ENCODE measurements at places on chromosomes 7 and 10.

DNA sequence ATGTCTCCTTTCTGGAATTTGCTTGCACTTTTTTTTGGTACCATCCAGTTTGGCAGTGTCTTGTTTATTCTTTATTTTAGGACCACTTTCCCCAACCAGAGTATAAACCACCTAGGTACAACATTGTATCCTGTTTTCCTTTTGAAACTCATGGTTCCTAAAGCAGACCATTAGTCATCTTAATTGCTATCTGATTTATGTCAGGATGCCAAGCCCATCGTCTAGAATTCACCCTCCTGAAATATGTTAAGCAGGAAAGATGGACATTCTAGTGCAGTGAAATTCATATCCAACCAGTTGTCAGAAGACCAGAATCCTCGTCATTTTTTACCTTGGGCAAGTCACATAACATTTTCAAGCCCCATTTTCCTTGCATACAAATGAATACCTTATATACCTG is 223.6 kb upstream of the KMT2E start:
- DNase-seq = no peak

- DNase-seq = no peak
Observed at GRCh38 chr10:49143249-49143648, 9.4 kb upstream of the FAM170B start.

DNA sequence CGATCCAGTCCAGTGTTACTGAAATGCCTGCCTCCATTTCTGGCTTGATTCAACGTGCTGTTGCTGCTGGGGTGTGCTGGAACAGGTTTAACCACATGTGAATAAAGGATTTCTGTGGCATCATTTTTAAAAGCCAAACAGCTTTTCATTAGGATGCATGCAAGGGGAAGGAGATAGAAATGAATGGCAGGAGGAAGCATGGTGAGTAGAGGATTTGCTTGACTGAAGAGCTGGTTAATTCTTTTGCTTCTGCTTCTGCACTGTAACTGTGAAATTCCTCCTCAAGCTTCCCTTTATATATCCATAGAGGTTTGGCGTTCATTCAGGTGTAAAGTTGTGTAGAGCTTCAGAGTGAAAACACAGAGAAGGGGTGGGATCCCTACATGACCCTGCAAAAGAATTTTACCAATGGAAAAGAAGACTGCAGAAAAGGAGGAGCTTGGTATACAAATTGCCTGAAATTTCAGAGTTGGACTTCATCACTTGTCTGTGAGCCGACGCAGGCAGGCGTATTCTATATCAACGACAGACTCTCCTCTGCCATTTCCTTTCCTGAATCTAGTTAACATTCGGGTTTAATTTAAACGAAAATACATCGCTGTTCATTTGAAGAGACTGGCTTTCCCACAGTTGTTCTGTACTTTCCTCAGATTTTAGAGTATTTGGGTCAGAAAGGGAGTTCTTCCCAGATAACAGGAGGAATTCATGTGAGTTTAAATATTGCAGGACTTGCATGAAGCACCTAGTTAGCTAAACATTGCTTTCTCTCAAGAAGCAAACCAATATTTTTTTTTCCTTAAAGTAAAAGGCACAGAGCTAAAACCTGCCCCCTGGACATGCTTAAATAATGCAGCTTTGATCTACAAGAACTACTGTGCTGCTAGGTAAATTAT is at the start of gene SOSTDC1:
Gene SOSTDC1 (minus strand): TSS at position 270 of the 893 bp plus-strand sequence. CDS start 70 bp downstream, at position 200.
- no peak for DNase-seq

GRCh38 chr10:70106958-70107791 is 25.4 kb downstream of the AIFM2 start:
- no peak for DNase-seq

DNA sequence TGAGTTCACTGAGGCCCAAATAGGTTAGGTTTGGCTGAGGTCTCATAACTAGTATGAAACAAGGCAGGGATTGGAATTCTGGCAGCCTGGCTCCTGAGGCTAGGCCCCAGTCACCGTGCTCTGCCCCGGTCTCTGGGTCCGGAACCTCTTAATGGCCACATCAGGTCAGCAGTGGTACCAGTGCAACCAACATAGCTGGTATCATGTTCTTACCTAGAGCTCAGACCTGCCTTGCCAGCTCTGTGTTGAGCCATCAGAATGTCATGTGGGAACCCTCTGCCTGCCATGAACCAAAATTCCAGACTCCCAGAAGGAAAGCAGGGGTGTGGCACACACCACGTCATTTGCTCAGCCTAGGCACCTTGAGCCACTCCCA is 56.5 kb downstream of the ZNF467 start:
- DNase-seq = no peak

GRCh38 chr7:4124556-4125477 is 557.3 kb upstream of the FOXK1 start:
- DNase-seq = no peak

- no peak for DNase-seq
Observed at GRCh38 chr10:21993360-21994001, 10.0 kb downstream of the DNAJC1 start.

DNA sequence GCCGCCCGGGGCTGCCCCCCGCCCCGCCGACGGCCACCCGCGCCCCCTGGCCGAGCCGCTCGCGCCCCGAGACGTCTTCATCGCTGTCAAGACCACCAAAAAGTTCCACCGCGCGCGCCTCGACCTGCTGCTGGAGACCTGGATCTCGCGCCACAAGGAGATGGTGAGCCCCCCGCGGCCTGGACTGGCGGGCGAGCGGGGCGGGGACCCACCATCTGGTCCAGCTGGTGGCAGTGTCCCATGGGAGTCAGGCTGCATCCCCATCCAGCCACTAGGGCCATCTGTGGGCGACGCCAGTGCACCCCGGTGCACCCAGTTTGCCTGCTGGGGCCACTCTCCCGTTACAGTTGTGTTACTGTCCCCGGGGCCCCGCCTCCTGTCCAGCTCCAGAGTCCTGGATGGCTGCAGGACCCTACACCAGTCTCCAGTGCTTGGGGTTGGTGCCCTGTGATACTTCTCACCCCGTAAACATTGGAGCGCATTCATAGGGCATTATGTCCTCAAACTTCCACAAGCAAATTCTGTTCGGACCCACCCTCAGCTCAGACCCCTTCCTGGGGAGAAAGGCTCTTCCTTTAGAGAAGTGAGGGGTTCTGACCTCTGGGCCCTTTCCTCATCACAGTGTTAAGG is 672 bp downstream of the LFNG start:
- DNase-seq = peak; percentile 27

- no peak for DNase-seq
Observed at GRCh38 chr7:47028284-47028683, 553.6 kb downstream of the TNS3 start.

GRCh38 chr7:36303202-36304098 is 86.2 kb upstream of the ANLN start:
- DNase-seq = no peak

DNA sequence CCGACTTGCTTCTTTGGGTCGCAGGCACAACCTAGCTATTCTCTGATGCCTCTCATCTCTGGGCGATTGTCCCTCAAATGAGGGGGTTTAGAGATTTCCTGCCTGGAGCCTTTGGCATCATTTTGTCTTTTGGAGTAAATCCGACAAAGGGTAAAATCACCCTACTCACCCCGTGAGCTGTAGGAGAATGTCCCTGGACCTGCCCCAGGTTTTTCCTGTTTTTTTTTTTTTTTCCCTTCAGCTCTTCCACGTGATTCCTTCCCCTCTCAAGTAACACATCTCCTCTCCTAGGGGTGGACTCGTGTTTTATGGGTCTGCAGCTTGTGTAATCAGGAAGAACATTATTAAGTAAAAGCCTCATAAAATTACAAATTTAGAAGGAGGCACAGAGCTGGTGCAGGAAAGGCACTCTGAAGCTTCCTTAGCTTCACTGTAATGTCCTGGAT is 128.4 kb upstream of the ZNF746 start:
- no peak for DNase-seq

DNA sequence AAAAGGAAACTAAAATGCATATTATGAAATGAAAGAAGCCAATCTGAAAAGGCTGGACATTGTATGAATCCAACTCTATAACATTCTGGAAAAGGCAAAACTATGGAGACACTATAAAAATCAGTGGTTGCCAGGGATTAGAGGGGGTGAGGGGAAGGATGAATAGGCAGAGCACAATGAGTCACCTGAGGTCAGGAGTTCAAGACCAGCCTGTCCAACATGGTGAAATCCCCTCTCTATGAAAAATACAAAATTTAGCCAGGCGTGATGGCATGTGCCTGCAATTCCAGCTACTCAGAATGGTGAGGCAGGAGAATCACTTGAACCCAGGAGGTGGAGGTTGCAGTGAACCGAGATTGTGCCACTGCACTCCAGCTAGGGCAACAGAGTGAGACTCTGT is 324.8 kb upstream of the PHYHIPL start:
- no peak for DNase-seq

GRCh38 chr7:105776986-105777910 is 99.2 kb downstream of the ATXN7L1 start:
- DNase-seq = no peak

DNA sequence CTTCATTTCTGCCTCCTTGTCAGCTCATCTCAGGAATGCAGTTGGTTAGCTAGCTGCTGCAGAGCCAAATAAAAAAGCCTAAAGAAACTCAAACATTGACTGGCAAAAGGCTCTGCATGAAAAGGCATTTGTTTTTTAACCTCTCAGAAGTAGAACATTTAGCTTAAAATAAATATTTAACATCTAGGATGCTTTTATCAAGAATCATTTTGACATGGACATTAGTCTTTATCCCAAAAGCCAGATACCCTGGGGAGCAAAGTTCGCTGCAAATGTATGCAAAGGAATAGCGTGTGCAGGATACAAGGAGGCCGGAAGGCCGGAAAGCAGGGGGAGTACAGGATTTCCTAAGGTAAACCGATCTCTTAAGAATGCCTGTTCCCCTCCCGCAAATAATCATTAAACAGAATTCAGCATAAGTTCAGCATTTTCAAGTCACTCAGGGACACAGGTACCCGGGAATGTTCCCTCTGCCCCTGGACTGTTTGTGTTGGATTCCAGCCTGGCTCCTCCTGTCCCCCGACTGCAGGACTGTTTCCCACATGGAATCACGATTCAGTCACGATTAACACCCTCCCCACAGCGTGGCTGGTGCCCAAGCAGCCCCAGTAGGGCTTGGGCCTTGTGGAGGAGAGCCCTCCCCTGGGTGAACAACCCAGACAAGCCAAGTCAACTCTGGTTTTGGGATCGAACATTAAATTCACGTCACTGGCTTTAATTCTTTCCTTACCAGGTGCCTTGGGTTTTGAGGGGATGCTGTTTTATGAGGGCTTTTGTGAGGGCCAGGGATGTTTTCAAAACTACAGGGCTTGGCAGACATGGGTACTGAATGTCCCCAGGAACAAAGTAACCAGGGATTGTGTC is 97.8 kb downstream of the HIPK2 start:
- no peak for DNase-seq

DNA sequence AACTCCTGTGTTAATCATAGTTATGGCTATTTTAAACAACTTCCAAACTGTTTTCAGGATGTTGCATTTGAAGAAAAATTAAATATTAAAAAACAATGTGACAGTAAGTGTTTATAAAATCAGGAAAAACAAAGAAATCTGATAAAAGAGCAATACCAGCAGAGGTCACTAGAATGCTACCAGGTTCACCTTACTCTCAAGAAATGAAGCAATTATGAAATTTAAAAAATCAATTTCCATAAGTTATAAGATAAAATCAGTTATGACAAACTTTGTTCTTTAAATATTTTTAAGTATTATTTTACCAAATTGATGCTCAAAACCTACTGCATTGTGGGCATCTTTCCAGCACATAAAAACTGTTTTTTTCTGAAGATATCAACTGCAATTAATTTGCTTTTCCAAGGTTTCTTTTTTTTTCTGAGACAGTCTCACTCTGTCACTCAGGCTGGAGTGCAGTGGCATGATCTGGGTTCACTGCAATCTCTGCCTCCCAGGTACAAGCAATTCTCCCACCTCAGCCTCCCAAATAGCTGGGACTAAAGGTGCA is 50.7 kb upstream of the RHEB start:
- DNase-seq = no peak

- DNase-seq = no peak
Observed at GRCh38 chr7:140033779-140034363, 28.9 kb downstream of the PARP12 start.

GRCh38 chr7:26425655-26426054 is 134.0 kb downstream of the SNX10 start:
- DNase-seq = no peak

GRCh38 chr7:85384392-85384791 is 197.5 kb upstream of the SEMA3D start:
- no peak for DNase-seq

DNA sequence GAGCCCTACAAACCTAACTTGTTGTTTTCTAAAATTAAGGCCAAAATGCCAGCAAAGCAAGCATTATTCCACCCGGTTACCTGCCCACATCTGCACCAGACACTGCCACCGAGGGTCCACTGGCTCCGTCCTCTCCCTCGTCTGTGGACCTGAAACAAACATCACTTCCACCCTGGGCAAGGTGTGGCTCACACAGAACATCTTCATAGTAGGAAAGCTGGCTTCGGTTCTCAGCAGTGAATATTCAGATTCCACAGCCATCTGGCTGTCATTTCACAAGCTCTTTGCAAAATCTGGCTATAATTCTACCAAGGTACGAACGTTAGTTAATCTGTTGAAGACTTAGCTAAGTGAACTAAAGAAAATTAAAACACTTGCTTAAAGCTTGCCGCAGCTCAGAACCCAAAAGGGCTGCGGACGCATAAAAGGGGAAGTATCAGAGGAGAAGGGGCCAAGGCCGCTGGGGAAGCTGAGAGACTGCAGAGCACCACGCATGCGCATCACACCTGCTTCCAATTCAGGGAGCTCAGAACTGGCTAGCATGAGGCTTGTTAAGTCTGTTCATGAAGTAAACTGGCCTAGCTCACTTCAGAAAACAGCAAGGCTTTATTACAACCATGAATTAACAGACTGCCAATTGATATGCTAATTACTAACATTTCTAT is 46.1 kb downstream of the PTPRN2 start:
- DNase-seq = no peak

DNA sequence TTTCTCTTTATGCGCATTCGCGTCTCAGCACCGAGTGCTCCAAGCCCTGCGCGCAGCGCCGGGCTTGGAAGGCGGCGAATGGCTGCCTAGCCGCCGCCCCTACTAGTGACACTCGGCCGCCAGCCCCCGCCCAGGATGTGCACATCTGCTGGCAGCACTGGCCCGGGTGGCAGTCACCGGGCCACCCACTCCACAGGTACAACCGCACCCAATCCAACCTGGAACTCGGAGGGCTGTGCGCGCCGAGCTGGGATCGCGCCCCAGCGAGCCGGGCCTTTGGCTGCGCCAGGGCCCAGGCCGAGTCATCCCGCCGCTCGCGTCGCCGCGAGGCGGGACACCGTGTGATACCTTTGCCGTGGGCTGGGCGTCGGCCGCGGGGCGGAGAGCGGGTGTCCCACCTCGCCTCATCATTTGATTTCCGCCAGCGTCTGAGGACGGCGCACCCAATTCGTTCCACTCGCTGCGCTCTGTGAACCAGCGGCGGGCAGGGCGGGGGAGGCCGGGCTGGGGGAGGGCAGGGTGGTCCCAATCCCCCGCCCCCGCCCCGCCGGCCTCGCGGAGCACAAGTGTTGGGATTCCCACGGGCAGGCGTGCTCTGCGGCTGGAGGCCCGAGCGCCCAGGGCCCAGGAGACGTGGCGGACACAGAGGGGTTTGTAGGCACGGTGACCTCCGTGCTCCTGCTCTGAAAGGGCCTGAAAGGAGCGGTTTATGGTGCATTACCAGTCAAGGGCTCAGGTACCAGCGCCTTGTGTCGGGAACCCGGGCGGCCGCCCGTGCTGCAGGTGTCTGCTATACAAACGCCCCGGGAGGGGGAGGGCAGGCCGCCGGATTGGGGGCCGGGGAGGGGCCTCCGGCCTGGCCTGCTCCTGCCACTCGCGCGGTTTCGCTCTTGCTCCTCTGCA is 17.8 kb upstream of the PTF1A start:
- DNase-seq = no peak

Data from hypothalamus (tissue), 51 donors.